GM12891 (cell line): ENCODE measurements at places on chromosomes 11 and 22.

- DNase-seq, result no peak
Observed at GRCh38 chr11:125457814-125458343, 38.2 kb downstream of the FEZ1 start.

DNA sequence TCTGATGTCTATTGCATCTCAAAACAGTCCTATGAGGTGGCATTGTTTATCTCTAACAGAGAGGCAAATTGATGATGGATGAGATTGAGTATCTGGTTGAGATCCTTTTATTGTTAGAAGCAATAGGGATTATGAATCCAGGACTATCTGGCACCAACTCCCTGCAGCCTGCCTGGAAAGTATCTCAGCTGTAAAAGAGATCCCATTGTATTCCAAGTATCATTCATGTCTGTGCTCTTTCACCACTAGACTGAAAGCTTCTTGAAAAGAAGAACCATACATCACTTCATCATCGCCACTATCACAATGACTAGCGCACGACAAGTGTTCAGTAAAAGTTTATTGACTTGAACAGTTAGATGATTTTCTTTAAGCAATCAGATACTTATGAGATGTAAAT is 41.9 kb upstream of the PCF11 start:
- no peak for DNase-seq

DNA sequence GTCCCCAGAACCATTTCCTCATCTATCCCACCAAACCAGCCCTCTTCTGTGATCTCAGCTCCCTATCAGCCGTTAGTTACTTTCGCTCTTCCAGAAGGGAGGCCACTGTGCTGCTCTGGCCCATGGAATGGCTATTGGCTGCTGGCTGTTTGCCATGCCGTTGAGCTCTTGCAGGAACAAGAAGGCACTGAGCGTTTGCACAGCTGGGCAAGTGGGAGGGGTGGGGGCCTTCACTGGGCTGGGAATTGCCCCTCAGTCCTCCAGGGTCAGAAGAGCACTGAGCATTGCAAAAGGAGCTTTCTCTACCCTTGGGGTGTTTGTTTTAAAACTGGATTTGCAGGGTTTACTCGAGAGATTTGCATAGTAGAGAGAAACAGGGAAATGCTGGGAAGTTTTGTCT is 129.0 kb upstream of the PARVA start:
- DNase-seq, result no peak

GRCh38 chr11:63940786-63941185 is 2.0 kb downstream of the NAA40 start:
- no peak for DNase-seq

DNA sequence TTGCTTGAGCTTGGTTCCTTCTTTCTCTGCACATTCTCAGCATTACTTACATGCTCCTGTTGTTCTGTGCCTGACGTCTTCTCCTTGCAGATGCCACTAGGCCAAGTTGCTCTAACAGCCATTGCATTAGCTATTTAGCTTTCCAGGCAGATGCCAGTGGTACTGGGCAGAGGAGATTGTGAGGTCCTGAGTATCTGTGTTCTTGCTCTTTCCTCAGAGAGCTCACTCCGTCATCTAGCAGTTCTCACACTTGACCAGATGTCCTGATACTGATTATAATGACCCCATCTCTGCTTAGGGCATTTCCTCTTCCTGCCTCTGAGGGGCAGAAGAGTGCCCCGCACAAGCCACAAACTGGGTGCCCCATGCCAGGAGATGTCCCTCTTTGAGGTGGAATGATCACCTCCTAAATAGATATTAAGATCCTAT is 30.7 kb downstream of the ARHGAP1 start:
- DNase-seq, result no peak

DNA sequence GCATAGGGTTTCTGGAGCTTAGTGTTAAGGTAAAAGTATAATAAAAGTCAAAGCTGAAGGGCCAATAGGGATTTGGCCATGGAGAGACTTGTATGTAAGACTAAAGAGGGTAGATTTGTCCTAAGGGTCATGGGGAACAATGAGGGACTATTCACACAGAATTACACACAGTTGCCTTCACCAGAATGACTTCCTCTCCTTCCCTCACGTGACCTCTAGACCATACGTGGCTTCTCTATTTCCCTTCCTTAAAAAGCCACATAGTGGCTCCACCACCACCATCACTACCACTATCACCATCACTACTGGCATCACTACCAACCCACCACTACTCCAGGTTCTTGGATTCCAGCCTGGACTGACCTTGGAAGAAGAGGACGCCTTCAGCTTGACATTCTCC is 2.8 kb downstream of the HPX start:
- no peak for DNase-seq
